Stimulated activated CD8-positive, alpha-beta memory T cell treated with anti-CD3 and anti-CD28 coated beads, Interleukin-7, amount 100 ng/mL, for 24 hours (primary cell): ENCODE measurements at places on chromosomes 12 and 14.

GRCh38 chr14:38342803-38343202 lies 86.9 kb upstream of the CLEC14A start:
- no peak for DNase-seq

- no peak for DNase-seq
Observed at GRCh38 chr12:12190087-12190809, 76.6 kb downstream of the LRP6 start.

- no peak for DNase-seq
Observed at GRCh38 chr14:96357216-96357615, 5.9 kb downstream of the ATG2B start.

- DNase-seq = no peak
Observed at GRCh38 chr12:71790331-71790730, 35.7 kb downstream of the RAB21 start.

DNA sequence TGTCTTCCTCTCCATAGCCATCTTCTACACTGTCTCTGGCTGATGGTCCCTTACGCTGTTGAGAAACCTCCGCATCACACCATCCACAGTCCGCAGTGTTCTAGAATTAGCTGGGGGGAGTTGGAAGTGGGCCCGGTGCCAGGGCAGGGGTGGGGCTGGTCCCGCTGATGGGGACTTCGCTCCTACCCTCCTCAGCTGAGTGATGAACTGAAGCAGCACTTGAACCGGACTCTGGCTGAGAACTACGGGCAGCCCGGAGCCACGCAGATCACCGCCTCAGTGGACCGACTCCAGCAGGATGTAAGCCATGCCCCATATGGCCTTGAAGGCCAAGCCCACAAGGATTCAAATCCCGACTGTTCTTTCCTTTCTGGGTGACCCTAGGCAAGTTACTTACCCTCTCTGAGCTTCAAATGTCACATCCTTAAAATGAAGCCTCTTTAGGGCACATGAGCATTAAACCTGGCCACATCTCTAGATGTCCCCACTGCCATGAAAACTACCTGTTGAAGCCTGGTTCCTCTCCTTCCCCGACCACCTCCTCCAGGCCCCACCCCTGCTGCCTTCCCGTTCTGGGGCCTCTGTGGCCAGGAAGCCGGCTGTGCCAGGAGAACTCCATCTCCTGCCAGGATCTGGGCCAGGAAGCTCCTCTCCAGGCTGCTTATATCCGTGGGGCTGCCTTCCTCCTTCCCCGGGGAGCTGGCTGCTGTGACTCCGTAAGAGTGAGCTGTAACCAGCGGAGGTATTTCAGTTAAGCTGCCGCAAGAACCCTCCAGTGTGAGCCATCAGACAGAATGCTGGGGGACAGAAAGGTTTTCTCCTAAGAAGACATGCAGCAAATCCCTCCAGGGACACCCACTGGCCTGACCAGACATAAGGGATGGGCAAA lies 53.1 kb downstream of the TSPAN11 start:
- DNase-seq = no peak

DNA sequence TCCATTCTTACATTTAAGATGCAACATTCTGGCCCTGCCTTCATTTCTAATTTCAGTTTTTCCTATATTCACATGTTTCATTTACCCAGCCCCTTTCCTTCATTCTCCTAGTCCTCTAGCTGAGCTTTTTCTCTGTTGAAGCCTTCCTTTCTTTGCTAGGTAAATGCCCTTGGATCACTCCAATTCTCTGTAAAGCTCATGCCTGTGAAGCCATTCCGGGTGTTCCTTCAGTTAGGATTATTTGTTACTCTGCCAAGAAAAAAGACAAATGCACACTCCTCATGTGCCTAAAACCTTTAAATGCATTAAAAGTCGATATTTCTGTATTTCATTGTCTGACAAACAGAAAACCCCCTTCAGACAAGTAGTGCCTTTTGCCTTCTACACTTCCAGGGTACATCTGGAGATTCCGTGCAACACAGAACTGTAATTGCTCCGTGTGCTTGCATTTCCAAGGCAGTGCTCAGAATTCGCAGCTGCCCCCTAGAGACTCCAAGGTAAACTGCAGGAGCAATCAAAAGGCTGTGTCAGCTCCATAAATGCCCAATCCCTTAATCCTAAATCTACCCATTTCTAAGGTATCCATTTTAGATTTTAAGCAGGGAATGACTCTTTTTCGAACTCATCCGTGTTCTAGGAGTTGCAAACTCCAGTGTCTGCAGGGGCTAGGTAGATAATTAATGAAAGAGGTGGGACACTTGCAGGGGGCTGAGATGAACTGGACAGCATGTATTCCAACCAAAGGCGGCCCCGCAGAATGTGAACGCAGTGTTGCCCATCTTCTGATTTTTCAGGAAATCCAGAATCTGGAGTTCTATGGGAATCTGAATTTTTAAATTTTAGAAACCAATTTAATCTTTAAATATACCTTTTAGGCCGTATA lies 320.2 kb downstream of the GRIN2B start:
- DNase-seq = peak; percentile 2

DNA sequence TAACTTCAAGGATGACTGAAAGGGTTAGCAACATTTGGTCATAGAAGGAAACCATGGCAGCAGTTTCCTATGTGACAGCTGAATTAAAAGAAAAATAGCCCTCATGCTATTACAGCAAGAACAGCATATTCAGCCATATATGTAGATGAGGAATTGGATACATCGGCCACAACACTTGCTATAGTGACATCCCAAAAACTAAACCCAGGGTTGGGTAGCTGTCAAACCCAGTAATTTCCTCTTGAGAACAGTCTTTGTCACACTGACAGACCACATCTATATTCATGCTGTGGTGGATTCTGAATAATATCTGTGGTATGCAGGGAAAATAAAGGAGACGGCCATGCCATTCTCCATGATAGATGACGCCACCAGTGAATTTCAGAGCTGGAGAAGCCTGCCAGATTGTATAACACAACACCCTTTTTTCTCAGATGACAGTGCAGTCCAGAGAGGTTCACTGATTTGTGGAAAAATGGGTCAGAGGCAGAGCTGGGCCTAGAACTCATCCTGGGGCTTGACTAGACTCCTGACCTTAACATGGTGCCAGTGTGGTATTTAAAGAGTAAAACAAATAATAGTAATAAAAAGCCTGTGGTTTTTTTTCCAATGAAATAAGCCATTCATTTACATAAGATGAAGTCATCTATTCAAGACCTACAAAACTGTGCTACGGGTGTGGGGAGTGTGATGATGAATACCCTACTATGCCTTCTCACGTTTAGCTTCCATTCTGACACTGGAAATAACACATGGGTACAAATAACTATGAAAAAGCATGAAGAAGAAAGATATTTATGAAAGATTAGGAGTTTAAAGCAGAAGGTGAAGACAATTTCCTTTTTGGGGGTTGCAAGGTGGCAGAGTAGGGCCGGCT lies 32.3 kb downstream of the EFCAB11 start:
- DNase-seq = no peak

- DNase-seq = no peak
Observed at GRCh38 chr12:28209782-28210181, 19.5 kb downstream of the CCDC91 start.

GRCh38 chr14:73742520-73743238 lies 28.5 kb upstream of the PNMA1 start:
- DNase-seq = no peak

GRCh38 chr14:75311356-75311755 lies 32.7 kb downstream of the FOS start:
- DNase-seq = no peak

DNA sequence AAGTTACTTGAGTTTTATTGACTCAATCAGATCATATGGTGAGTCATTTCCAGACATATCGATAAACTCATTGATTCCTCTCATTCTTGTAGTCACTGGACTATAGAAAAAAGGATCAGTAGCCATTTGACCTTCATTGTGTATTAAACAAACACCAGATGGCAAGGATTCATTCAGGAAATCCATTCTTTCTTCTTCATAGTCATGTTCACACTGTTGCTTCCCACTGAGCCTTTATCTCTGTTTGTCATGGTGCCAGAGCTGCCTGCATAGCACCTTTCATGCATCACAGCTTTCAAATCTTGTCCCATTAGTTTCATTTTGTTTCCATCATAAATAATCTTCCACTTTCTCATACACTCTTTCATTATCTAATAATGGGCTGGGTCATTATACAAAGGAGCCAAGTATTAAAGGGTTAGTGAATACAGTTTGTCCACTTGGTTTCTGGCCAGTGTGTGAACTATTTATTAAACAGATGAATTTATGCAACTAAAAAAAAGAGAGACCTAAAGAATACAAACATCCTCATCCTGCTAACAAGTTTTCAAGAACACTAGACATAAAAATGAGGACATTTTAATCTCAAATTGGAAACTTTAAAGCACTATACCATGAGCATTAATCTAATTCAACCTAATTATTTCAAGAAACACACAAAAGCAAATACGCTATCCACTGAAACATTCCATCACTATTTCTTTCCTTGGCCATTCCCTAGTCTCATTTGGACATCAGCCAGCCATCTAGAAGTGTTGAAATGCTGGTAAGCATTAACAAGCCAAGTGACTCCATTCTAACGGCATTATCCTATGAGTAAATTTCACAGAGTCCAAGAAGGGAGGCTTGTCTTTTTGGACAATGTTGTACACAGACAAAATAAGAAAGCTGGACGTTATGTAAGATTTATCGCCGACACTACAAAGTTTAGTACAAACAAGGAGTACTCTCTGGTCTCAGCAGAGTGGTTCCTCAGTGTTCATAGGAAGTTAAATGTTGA lies 476.5 kb downstream of the FOXG1 start:
- no peak for DNase-seq

DNA sequence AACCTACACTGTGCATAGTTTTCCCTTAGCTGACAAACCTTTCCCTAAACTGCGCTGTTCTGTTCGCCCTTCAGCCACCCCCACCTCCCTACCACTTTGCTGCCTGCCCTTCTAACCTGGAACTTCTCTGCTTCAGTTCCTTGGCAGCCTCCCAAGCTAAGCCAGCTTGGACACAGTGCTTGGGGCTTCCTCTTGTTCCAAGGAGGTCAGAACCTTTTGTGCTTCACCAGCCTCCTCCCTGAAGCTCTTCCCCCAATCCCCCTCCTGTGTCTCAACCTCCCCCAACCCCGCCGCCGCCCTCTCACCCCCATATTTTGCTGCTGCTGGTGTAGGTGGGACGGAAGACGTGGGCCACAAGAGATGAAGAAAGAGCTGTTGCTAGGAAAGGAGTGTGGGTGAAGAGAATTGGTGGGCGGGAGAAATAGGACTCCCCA lies 8.1 kb upstream of the RIC8B start:
- no peak for DNase-seq

- DNase-seq = no peak
Observed at GRCh38 chr14:60301685-60302084, 52.7 kb downstream of the PPM1A start.

DNA sequence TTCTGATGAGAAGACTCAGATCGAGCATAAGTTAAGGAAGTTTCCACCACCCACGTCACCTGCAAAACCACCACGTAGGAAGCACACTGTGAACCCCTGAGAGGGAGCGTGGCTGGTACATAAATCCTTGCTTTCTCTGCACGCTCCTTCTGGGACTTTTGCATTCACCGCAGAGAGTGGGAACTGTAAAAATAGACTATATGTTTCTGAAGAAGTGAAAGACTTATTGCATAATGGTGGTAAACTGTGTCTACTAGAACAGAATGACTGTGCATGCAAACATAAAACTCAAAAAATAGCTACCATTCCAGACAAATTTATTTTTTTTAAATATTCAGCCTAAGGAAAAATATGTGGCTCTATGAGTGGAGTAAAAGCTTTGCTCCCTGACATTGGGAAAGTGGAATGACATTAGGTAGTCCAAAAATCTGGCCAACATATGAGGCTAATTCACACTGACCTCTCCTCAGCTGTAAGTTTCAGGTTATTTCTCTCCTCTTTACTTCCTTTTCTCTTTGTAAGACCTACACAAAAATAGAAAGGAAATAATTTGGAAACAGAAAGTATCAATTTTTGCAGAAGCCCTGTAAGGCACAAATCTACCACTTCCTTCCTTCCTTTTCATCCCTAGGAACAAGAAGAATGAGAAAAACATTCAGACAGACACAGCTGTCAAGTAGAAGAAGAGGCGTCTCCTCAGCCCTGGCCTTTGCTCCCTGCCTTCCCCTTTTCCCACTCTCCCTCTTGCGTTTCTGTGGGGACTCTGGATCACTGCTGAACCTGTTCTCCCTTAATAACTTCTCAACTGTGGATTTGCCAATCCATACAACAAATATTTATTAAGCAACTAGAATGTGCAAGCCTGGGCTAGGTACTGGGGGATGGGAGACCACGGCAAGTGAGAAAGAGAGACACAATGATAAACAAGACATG lies 264.3 kb upstream of the FOXN3 start:
- peak; percentile 30 for DNase-seq

DNA sequence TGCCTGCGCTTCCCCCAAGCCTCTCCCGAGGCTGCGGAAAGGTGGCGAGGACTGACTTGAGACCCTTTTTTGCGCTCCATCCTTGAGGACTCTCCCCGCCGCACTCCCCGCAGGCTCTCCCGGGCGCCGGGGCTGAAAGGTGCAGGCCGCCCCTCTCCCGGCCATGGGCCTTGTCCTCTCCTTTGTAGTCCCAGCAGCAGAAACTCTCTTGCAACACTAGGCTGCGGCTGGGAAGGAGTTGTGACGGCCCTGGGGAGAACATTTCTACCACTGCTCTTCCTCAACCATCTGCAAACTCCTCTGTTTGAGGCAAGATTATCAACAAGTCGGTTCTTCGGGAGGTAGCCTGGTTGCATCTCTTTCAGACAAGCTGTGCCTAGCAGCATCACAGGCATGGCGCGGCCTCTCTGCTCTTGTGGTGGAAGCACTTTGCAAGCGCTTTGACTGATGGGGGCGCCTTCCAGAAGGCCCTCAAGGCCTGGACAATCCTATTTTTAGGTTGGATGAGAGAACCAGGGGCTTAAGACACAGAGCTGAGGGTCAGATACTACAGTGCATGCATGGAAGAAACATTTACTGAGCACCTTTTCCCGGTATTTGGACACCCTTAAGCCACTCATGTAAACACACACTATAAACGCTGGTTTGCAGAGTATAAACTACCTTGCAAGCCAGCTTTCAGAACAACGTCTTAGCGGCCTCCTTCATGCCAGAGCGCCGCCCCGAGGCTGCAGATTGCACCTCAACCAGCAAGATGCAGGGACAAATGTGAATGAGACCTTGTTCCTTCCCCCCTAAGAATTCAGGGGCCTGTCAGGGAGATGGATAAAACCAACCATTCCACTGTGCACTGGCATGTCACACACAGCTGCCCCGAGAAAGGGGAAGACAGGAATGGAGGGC lies 1.2 kb upstream of the PRIMA1 start:
- no peak for DNase-seq

DNA sequence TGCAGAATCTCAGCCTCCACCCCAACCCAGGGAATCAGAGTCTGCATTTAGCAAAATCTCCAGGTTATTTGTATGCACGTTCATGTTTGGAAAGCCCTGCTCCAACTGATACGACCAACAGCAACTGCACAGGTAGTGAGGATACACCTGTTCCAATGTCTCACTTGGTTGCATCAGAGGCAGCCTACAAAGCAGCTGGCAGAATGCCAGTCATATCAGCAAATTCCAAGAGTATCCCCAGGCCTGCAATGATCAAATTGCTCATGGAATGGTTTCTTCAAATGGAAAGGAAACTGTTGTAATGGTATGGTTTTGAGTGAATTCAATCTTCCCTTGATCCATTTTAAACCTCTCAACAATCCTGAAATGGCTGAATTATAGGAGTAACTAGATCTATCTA lies 75.4 kb downstream of the GRIP1 start:
- no peak for DNase-seq

GRCh38 chr12:101490286-101490920 lies 15.3 kb downstream of the SPIC start:
- no peak for DNase-seq
